Stimulated activated CD8-positive, alpha-beta memory T cell treated with anti-CD3 and anti-CD28 coated beads, Interleukin-4, amount 100 ng/mL, for 4 hours (primary cell): ENCODE measurements at places on chromosomes 4 and X.

- DNase-seq, result no peak
Measured at GRCh38 chr4:177293208-177294033, 16.3 kb upstream of the NEIL3 start.

GRCh38 chr4:85515701-85516100 is 40.8 kb downstream of the ARHGAP24 start:
- DNase-seq, result no peak

- DNase-seq, result no peak
Measured at GRCh38 chr4:137693641-137694040, 161.3 kb upstream of the PCDH18 start.

DNA sequence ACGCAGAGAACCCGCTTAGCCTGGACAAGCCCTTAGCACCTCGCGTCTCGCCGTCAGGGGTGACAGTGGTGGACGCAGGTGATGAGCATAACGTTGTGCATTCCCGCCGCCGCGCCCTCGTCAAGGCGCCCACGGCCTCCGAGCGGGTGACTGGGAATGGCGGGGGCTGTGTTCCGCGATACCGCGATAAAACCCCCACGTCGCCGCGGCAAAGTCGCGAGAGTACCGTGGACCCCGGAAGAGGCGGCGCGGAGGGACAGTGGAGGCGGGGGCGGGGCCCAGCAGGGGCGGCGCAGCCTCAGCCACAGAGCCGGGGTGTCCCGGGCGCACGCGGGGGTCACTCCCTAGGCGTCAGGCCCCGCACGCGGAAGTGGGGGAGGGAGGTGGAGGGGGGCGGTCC is 53.8 kb downstream of the ZFYVE28 start:
- peak; percentile 26 for DNase-seq

GRCh38 chr4:82524570-82525152 is 37.1 kb downstream of the TMEM150C start:
- no peak for DNase-seq

DNA sequence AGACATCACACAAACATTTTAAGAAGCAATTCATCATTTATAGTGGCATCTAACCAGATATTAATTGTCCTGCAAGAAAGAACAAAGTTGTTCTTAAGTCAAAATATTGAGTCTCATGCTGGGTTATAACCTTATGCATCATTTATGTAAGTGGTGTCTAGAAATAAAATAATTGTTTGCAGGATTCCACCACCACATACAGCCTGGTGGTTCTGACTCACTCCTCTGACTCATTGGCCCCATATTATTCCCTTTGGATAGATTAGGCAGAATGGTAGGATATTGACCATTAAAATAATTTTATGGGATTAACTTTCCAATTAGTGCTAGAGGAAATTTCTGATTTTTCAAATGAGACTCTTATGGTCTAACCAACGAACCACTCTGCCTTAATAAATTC is 384.5 kb downstream of the GRXCR1 start:
- DNase-seq, result no peak

- DNase-seq, result no peak
Measured at GRCh38 chrX:97882306-97882705, 998.6 kb downstream of the RPA4 start.

DNA sequence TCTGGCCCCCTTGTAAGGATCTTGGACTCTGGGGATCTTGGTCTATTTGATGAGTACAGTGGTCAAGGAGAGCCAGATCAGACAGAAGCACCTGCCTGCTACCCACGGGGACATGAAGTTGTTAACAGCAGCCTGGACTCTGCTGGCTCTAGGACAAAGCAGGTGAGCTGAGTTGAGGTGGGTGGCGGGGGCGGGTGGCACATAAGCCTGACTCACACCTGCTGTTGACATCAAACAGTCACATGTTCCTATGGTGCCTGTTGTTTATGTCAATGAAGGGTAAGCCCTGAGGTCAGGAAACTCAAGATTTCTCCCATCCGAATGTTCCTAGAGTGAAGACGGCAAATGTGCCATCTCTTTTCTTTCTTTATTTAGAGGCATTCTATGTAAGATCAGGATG is 50.1 kb upstream of the CLNK start:
- DNase-seq, result no peak

DNA sequence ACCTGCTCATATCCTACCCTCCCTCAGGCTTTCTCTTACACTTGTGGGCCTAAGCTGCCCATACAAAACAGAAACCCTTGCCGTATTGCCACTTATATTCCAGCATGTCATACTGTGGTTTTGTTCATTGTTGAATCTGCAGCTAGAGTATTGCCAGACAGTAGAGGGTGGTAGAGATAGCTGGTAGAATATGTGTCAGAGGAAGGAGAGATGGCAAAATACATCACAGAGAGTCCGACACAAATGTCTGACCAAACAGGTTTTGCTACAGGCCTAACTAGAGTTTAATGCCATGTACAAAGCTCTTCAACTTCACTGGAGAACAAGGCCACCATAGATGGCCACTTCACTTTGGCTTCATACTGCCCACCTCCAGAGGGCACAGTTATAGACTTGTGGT is 160.1 kb downstream of the EFHC2 start:
- DNase-seq, result no peak

DNA sequence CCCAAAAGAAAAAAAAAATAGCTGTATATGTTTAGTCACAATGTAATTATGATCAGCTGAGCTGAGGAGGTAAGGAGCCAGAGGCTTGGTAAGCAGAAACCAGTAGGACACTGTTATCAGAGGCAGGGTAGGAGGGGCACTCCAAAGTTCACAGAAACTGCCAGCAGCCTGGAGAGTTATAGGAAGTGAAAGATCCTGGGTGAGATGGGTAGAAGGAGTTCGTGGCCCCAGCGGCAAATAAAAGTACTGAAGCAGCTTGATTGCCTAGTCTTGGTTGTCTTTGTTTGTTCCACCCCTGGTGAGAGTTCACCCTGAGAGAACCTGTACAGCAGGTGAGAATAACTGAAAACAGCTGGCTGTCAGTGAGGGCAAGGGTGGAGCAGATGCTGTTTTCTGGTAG is 340.8 kb downstream of the ADGRL3 start:
- no peak for DNase-seq

- DNase-seq, result no peak
Measured at GRCh38 chrX:115602729-115603389, 41.9 kb downstream of the PLS3 start.

DNA sequence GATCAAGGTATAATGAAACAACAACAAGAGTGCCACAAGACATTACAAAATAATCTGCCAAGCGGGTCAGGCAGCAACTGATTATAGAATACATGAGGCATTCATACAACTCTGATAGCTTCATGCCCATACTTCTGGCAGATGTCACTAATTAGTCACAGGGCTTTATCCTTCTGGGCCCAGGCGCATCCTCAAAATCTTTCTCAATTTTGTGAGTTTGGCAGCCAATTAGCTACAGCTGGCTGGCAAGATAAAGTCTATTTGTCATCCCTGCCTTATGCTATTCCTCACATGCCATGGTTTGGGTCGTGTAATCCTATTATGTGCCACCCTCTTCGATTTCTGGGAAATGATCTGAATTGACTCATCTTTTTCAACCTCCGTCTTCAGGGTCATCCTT is 254.3 kb downstream of the PACRGL start:
- DNase-seq, result no peak
